ENCODE measurements at places on chromosomes 7 and 10.

DNA sequence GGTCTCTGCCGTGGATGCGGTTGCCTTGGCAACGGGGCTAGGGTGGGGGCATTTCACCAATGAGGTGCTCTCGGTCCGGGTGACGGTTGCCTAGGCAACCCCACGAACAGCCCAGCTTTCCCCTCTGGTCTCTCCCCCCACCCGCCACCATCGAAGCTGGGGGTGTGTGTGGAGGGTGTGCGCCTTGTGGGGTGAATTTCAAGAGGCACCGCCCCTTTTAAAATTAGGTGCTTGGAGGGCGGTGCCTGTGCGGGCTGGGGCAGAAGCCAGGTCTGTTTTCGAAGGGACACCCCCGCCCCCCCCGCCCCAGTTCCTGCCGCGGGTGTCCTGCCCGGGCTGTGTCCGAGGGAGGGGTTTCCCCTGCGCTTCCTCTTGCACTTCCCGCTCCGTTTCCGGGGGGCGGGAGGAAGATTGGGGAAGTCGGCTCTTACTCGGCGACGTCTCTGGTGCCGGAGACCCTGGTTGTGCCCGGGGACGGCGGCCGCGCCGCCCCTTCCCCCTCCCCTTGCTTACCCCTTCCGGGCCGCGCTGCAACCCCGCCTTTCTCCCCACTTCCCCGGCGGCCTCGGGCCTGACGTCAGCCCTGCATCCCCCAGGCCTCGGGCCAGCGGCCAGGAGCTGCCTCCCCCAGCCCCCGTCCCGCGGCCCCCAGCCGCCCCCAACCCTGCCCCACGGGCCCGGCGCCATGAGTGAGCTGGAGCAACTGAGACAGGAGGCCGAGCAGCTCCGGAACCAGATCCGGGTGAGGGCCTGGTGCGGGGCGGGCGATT, 2.2 kb downstream of the GNB2 start:
- peak; percentile 89 for DNase-seq

GRCh38 chr10:43221419-43222209, 45.3 kb downstream of the RASGEF1A start:
- no peak for DNase-seq

GRCh38 chr10:97123765-97124164, 62.0 kb downstream of the SLIT1 start:
- DNase-seq: no peak

DNA sequence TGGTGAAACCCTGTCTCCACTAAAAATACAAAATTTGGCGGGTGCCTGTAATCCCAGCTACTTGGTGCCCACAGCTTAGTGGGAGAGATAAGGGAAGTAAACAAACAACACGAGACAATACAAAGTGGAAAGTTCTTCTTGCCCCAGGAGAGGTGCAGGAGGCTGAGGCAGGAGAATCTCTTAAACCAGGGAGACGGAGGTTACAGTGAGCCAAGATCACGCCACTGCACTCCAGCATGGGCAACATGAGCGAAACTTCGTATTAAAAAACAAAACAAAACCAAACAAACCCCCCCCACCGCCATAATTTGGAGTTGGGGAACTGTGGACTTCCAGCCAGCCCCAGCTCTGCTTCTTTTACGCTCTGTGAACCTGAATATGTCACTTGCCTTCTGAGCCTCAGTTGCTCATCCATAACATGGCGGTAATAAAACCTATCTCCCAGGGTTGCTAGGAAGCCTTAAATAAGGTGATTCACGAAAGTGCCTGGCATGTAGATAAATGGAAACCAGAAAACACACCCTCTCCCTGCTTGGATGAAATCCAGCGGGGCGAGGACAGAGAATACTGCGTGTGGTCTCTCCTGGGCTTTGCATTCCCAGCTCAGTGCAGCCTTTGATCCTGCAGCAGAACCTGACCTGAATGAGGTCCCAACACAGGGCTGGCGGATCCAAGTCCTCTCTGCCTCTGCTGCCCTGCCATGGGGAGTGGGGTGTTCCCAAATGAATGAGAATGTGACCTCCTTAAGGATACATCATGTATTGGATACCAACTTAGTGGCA, 10.2 kb downstream of the MLXIPL start:
- DNase-seq: no peak

DNA sequence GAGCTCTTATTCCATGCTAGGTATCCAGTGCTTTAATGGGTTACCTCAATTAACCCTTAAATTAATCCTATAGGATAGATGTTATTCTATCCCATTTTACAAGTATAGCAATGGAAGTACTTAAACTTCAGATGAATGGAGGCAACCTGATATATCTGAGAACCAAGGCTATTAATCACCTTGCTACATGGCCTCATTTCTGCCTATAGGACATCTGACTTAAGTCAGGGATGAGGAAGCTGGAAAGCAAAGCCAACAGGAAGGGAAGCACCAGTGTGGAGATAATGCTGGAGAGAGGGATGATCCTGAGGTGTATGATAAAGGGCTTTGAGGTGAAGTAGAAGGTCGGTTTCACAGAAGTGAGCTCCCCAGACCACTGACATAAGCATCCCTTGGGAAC, 132.3 kb downstream of the CHN2 start:
- no peak for DNase-seq

- no peak for DNase-seq
Measured at GRCh38 chr7:134875867-134876266, 96.4 kb downstream of the CALD1 start.
